ENCODE measurements at places on chromosomes 3 and 15.

DNA sequence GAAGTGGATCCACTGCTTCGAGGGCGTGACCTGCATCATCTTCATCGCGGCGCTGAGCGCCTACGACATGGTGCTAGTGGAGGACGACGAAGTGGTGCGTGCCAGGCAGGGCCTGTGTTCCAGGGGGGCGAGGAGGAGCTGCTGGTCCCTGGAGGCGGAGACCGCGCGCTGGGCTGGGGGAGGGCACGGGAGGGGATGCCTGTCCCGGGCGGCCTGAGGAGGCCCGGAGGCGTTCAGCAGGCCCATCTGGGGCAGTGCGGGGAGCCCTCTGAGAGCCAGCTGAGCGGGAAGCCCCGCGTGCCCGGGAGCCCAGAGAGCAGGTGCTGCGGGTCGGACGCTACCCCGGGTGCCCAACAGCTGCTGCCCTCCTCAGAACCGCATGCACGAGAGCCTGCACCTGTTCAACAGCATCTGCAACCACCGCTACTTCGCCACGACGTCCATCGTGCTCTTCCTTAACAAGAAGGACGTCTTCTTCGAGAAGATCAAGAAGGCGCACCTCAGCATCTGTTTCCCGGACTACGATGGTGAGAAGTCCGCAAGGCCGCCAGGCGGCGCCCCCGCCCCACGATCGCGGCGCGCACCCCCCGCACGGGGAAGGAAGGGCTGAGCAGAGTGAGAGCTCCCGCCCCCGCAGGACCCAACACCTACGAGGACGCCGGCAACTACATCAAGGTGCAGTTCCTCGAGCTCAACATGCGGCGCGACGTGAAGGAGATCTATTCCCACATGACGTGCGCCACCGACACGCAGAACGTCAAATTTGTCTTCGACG is 2.9 kb downstream of the GNAT1 start:
- DNase-seq = peak; percentile 75

DNA sequence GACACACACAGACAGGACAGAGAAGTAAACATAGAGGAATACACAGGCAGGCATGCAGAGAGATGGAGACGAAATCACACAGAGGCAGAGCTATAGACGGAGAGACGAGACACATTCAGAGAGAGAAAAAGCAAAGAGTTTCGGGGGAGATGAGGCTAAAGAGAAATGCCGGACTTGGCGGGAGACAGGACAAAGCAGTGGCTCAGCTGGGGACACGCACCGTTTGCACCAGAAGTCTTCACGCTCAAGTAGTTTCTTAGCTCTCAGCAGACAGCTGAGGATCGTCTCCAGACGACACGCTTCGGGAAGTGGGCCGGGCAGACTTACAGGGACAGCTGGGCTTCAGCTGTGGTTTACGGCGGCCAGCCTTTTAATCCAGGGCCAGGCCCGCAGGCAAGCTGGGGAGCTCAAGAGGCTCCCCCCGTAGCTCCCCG is 56.2 kb upstream of the DLG1 start:
- no peak for DNase-seq

GRCh38 chr3:156477323-156477722 is 77.6 kb downstream of the SSR3 start:
- DNase-seq = no peak

DNA sequence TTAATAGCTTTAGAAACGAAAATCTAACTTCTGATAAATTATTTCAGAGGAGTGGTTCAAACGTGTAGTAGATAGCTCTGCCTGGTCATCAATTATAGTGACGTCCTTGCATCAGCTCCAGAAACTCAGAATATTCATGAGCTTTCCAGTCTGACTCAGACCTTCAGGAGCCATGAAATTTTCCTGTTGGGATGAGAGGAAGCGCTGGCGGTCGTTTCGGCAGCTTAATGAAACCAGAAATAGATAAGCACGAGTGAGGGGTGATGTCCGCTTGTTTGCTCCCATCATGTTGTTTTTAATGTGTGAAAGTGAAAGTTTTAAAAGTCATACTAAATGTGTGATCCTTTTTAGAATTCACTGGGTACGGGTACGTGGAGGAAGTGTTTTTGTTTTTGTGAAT is 141.1 kb downstream of the PGPEP1L start:
- no peak for DNase-seq

GRCh38 chr3:194481103-194481502 is 5.7 kb downstream of the ATP13A3 start:
- no peak for DNase-seq

GRCh38 chr3:183287301-183287971 is 34.4 kb downstream of the B3GNT5 start:
- no peak for DNase-seq
